ENCODE measurements at places on chromosomes 6 and 20. TPM values are rescaled to one million over a fixed set of nuclear protein-coding genes. Genes with fewer than 3 reads are reported as not detected.

XKR7 gene
- total RNA-seq: not detected

SLC22A16 gene
- total RNA-seq: not detected

ELOVL4 gene
- 2.2 TPM for total RNA-seq

WFDC13 gene
- not detected for total RNA-seq

TNFRSF21 gene
- 35.2 TPM for total RNA-seq

NRN1 gene
- not detected for total RNA-seq

CAGE1 gene
- total RNA-seq: not detected

CDS2 gene
- 16.1 TPM for total RNA-seq

COL9A1 gene
- not detected for total RNA-seq

FAM209B gene
- not detected for total RNA-seq

ATP6V1G2 gene
- 0.98 TPM for total RNA-seq

ENPP5 gene
- total RNA-seq: 3.8 TPM

ARMC12 gene
- total RNA-seq: 0.89 TPM

HLA-DRA gene
- total RNA-seq: not detected

MAPK14 gene
- 31.7 TPM for total RNA-seq

HLA-DOB gene
- 0.16 TPM for total RNA-seq

SLC12A5 gene
- total RNA-seq: 2.1 TPM

OR2W1 gene
- not detected for total RNA-seq

MYCT1 gene
- 0.16 TPM for total RNA-seq

DLK2 gene
- total RNA-seq: 0.38 TPM

EFCAB8 gene
- under 0.01 TPM for total RNA-seq

EYA2 gene
- total RNA-seq: not detected

ASIP gene
- total RNA-seq: not detected

SOX18 gene
- total RNA-seq: not detected

FERMT1 gene
- total RNA-seq: 5.6 TPM

C4A gene
- 2.1 TPM for total RNA-seq

LY6G6C gene
- total RNA-seq: not detected

ENPP3 gene
- not detected for total RNA-seq

MYL9 gene
- 170 TPM for total RNA-seq

TSBP1 gene
- total RNA-seq: not detected

C20orf202 gene
- total RNA-seq: 0.13 TPM

SGK2 gene
- 15.6 TPM for total RNA-seq

IRF4 gene
- 0.25 TPM for total RNA-seq

OR2B6 gene
- total RNA-seq: not detected

GPR6 gene
- total RNA-seq: not detected

KCNK5 gene
- total RNA-seq: 0.16 TPM

PRND gene
- not detected for total RNA-seq

TRIM40 gene
- total RNA-seq: not detected

TUBB1 gene
- total RNA-seq: not detected

HCRTR2 gene
- not detected for total RNA-seq
